Stromal cell of bone marrow (primary cell): ENCODE measurements at places on chromosomes 2 and 18.

DNA sequence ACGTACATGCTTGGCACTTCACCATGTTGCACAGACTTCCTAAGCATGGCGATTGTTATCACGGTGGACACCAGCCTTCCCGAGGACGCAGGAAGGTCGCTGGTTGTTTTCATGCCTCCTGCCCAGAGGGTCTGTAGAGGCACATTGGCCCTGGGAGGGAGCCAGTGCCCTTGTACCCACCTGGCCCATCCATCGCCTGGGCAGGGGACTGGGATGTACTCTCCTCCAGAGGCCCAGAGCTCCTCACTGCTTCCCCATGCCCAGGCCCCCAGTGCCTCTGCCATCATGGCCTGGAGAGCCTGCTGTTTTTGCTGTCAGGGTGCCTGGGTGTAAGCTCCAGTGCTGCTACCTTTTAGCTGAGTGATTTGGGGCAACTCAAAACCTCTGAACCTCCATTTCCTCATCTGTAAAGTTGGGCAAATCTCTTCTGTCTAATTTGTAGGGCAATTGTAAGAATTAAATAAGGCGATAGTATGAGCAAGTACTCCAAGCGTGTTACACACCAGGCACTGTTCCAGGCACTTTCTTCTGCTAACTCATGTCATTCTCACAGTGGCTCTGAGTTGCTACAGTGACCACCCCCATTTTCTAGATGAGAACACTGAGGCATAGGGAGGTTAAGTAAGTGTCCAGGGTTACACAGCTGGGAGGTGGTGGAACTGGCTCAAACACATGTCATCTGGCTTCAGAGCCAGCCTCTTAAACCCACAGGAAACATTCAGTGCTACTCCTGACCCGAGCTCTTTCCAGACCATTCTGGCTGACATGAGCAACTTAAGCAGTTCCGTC lies 45.3 kb downstream of the GREB1 start:
- no peak for DNase-seq

DNA sequence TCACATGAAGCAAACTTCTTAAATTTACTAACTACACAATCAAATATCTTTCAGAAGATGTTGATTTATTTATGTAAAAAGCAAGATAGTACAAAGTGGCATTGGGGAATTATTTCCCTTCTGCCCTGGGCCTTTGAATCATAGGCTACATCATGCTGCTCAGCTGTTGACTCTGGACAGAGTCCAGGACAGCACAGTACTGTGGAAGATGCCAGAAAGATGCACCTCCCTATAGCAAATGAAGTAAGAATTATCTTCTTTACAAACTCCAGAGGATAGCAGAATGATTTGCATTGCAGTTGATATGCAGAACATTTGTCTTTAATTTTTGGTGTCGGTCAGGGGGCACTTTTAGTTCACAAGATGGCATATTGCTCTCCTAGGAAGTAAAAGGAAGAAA lies 1354.5 kb upstream of the ZEB2 start:
- peak; percentile 44 for DNase-seq

- DNase-seq: peak; percentile 59
These were observed 11.0 kb upstream of the ALPK2 start for GRCh38 chr18:58639751-58640427.

DNA sequence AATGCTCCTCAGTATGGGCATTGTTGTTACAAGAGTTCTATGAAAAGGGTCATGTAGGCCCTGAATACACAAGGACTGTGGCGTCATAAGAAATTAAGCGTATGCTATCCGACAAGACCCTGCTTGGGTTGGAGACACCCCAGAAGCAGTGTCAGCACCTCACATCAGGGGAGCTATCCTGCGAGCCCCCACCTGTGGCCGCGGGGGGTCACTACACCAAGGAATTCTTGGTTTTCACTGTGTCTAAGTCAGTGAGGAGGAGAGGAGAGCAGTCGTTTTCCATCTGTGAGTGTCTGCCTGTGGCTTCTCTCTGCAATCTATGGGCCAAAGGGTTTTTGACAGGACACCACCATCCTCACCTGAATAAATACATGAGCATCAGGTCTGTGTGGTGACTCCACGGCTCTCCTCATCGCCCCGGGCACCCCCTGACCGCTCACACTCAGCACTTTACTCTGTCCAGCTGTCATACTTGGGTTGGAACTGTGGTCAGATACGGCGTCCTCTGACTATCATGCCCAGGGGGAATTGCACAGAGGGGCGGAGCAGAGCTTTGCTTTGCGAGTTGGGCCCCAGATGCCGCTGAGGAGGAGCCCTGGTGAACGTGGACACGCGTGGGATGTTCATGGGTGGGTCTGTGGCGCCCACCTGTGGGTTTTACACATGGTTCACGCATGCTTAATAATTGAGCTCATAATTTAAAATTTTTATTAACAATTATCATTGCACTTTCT lies 235.5 kb downstream of the MYT1L start:
- no peak for DNase-seq

DNA sequence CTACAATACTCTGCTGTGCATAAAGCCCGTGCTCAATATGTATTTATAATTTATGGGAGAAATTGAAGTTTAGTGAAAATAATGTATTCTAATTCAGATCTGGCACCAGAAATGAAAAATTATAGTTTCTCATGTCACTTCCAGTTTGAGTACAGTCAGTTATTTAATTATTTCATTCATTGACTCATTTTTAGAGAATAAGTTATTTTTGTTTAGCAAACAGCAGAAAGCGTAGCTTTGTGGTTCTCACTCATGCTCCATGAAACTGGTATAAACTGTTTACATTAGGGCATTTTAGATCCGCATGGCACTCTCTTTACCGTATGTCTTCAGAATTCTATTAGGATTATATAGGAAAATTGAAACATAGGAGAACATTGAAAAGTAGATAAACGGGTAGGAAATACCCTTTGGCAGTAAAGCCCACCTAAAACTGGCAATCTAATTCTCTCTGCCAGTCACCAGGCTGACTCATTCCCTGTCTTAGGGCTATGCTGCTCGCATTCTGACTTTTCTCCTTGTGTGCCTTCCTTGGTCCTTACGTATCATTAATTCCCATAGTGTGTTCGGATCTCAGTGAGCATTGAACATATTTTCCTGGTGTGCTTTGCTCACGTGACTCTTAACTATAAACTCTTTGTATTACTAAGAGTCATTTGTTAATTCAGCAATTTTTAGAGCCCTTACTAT lies 106.0 kb downstream of the ZNF236 start:
- DNase-seq: no peak

DNA sequence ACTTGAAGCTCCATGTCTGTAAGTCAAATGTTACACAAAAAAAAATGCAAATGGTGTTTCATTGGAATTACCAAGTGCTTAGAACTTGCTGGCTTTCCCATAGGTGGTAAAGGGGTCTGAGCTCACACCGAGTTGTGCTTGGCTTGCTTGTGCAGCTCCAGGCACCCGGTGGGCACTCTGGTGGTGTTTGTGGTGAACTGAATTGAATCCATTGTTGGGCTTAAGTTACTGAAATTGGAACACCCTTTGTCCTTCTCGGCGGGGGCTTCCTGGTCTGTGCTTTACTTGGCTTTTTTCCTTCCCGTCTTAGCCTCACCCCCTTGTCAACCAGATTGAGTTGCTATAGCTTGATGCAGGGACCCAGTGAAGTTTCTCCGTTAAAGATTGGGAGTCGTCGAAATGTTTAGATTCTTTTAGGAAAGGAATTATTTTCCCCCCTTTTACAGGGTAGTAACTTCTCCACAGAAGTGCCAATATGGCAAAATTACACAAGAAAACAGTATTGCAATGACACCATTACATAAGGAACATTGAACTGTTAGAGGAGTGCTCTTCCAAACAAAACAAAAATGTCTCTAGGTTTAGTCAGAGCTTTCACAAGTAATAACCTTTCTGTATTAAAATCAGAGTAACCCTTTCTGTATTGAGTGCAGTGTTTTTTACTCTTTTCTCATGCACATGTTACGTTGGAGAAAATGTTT lies 97.9 kb upstream of the IL1R2 start:
- peak; percentile 49 for DNase-seq

GRCh38 chr2:60529136-60529784 lies 24.2 kb downstream of the BCL11A start:
- no peak for DNase-seq

DNA sequence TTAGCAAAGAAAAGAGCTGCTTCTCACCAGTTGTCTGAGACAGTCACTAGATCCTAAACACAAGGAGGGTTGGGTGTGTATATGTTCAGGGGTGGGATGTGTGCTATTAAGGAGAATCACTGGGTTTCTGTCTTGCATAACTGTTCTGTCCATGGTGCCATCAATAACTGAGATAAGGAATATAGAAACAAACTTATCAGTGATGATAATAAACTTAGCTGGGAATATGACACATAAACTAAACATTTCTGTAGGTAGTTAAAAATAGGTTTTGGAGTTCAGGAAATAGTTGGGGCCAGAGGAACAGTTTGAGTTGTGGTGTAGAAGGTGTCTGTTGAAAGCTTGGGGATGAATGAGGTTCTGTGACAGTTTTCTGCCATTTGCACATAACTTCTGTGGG lies 17.4 kb downstream of the NAPG start:
- DNase-seq: no peak

- no peak for DNase-seq
These were observed 11.2 kb downstream of the GRP start for GRCh38 chr18:59231114-59231513.

- peak; percentile 15 for DNase-seq
These were observed 1059.7 kb upstream of the ACVR2A start for GRCh38 chr2:146785101-146785500.

GRCh38 chr18:61991836-61992235 lies 99.0 kb upstream of the RNF152 start:
- DNase-seq: no peak

DNA sequence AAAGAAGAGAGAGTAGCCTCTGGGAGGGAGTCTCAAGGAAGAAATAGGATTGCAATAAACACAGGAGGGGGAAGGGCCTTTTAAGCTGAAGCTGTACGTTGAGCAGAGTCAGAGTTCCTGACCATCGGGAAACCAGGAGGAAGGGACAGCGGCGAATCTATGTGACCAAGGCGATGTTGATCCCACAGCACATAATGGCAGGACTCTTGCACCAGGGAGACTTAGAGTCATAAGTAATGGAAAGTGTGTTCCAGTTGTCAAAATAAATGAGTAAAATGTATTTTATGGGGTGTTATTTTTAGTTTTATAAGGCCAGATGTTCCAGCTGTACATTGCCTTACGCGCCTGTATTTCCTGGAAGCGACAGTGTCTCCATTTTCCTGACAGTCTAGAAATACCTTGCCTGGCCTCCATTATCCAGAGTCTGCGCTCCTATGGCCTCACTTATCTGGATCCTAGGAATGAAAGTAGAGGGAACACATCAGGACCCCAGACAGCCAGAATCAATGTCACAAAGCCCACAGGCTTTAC lies 152.8 kb upstream of the COPS8 start:
- no peak for DNase-seq

- no peak for DNase-seq
These were observed 91.9 kb upstream of the KLHL29 start for GRCh38 chr2:23293063-23293462.

DNA sequence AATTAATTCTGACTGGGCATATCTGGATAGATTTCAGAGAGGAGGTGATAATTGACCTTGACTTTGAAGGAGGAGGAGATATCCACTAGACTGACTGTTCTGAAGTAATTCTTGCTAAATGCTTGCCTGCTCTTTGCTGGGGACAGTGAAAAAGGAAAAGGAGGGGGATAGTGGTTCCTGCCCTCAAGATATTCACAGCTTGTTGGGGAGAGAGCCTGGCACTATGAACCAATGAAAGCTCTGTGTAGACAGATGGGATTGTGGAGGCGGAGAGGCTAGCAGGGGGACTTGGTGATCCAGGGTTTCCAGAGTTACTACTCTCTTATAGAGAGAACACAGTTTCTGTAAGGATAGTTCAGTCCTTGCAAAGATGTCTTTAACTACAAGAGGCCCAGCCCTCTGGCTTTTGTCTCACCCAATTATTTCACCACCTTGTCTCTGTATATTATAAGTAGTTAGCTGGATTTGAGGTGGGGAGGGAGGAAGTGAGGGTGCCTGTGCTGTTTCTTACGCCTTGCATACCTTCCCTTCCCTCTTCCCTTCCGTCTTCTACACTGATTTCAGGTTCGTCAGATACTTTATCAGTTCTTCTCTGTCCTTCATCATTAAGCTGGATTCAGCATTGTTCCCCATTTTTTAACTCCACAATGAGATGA lies 190.4 kb downstream of the PRKCE start:
- no peak for DNase-seq

GRCh38 chr2:133433455-133434451 lies 134.5 kb downstream of the NCKAP5 start:
- DNase-seq: no peak

DNA sequence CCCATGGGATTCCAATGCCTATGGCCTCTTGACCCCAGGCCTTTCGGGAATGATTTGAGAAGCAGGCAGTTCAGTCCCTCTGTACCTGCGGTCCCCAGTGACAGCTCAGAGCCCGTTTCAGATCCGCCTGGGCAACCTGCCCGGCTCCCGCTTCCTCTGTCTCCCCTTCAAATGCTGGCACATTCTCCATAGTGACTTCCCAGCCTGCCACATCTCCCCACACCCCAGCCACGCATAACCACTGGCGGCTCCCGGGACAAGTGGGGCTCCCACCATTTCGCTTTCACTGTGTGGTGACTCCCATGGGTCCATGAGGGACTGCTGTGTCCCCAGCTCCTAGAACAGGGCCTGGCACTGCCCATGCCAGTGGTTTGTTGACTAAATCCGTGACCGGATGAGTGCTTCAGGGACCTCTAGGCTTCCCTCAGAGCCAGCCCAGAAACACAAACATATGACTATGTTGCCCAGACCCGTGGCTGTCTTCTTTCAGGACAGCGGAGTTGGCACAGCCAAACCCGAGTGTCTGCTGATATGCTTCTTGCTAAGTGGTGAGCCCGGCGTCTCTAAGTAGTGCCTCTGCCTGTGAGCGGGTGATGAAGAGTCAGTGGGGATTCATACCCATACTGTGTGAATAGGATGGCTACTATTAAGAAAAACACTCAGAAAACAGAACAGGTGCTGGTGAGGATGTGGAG lies 91.2 kb downstream of the GLI2 start:
- no peak for DNase-seq

GRCh38 chr2:25115902-25116301 lies 52.5 kb downstream of the POMC start:
- DNase-seq: no peak

- DNase-seq: no peak
These were observed 12.5 kb downstream of the GRP start for GRCh38 chr18:59232309-59233016.

DNA sequence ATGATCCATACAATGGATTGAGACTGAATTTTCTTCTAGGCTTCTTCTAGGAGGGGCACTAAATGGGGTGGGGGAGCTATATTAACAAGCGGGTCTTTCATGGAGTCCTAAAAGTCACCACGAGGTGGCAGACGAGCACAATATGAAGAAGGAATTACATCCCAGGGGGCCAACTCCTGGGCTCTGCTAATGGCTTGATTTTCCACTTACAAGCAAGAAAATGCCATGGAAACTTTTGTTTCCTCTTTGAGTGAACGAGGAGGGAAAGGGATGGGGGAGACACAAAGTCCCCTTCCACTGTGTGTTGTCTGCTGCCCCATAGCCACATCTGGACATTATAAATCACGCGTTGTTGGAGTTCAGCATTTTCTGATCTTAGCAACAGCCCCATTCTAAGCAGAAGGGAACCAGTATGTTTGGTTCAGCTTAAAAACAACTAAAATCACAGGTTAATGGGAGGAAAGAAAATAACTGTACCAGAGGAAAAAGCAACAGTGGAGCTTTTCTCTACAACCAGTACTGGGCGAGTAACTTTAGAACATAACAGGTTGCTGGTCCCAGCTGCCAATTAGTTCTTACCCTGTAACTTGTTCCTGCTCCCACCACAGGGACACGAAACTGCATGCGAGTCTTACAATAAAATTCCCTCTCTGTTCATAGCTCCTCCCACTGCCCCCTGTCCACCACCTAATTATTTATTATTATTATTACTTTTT lies 285.0 kb upstream of the PARD3B start:
- DNase-seq: peak; percentile 66

- no peak for DNase-seq
These were observed 204.9 kb downstream of the ASB1 start for GRCh38 chr2:238631491-238632180.
